NCI-H1105 (cell line): ENCODE measurements at places on chromosomes 4 and X.

GRCh38 chrX:18873189-18873791 lies 110.6 kb downstream of the PHKA2 start:
- no peak for DNase-seq

GRCh38 chr4:186726426-186727168 lies 2.9 kb upstream of the FAT1 start:
- DNase-seq = peak; percentile 56

DNA sequence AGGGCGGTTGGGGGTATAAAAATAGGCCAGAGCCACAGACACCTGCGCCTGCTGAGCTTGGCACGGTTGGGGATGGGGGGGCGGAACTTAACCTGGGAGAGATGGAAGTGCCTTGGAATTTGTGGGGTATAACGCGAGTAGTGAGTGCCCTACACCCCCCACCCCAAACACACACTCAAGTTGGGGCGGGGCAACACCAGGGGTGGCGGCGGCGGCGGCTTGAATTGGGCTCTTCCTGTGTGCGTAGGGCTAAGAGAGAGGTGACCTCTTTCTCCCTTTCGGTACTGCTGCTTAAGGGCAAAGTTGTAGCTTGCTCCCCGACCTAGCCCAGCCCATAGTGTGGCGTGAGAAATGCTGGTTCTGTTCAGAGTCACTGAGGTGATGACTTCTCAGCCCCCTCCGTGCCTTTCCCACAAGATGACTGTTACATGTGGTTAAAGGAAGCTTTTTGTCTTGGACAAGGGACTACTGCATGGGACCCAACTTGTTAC lies 839 bp downstream of the STK26 start:
- DNase-seq = no peak

- no peak for DNase-seq
These were observed 40.4 kb upstream of the AFAP1 start for GRCh38 chr4:7980036-7980435.

GRCh38 chrX:123822965-123823364 lies 36.9 kb upstream of the XIAP start:
- no peak for DNase-seq

GRCh38 chrX:78687586-78687985 lies 28.5 kb upstream of the RTL3 start:
- DNase-seq = no peak

GRCh38 chr4:79325864-79326328 lies at the start of gene NAA11:
TSS of gene NAA11 (minus strand) at chr4:79326061. CDS start at chr4:79325877, 184 bp downstream.
- DNase-seq = no peak

GRCh38 chr4:8409264-8410065 lies 31.1 kb downstream of the ACOX3 start:
- DNase-seq = no peak

- no peak for DNase-seq
These were observed 19.5 kb downstream of the SMAD1 start for GRCh38 chr4:145501051-145501660.

DNA sequence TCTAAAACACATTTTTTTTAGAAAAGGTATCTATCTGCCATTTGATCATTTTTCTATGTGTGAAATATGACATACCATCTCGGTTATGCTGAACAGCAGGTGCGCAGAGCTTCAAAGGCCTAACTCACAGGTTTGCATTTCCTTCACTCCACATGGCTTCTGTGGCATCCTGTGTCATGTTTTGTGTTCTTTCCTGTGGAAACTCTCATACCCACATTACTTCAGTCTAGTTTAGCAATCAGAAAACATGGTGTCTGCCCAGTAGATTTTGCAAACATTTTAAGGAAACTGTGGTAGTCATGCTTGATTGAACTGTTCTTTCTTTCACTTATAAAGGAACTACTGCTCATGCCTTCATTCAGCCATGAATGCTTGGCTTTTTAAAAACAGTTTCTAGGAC lies 11.3 kb upstream of the ARAP2 start:
- DNase-seq = no peak

GRCh38 chrX:38768079-38768478 lies 33.2 kb upstream of the MID1IP1 start:
- peak; percentile 16 for DNase-seq

DNA sequence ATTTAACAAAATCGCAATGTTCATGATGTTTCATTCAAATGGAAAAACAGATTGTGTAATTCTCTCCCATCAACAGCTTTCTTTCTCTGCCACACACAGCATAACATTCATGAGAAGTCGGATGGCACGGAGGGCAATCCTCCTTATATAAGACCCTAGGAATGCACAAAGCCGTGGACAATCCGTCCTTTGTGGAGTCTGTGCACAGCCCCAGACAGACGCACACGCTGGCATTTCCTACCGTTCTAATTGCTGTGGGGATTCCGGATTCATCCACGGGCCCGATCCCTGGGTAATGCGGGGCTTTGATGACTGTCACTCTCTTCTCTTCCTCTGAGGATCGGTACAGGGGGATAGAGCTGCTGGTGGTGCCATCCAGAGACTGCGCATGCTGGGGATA lies 121.9 kb upstream of the PDLIM3 start:
- no peak for DNase-seq

- no peak for DNase-seq
These were observed 46.9 kb upstream of the TLL1 start for GRCh38 chr4:165826166-165826565.

- no peak for DNase-seq
These were observed 54.4 kb upstream of the HGFAC start for GRCh38 chr4:3387154-3387942.

DNA sequence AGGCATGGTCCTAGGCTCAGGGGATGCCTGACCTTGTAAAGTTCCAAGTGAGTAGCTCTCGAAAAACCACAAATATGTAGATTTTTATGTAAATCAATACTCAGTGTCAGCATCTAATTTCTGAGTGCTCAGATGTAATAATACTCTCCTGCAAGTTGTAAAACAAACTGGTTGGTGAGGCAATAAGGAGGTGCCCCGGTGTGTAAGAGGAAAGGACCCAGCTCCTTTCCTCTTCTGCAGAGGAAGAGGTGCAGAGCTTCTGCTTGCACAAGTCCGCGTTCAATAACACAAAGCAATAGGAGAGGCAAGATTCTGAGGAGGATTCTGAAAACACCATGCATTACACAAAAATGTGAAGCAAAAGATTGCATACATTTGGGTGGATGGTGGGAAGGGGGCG lies 43.6 kb upstream of the ENPP6 start:
- DNase-seq = no peak

GRCh38 chr4:152860046-152860445 lies 76.1 kb upstream of the FHDC1 start:
- no peak for DNase-seq

- peak; percentile 59 for DNase-seq
These were observed 653 bp downstream of the BEX1 start for GRCh38 chrX:103063191-103063845.

GRCh38 chr4:106301393-106302061 lies 14.5 kb downstream of the TBCK start:
- no peak for DNase-seq

DNA sequence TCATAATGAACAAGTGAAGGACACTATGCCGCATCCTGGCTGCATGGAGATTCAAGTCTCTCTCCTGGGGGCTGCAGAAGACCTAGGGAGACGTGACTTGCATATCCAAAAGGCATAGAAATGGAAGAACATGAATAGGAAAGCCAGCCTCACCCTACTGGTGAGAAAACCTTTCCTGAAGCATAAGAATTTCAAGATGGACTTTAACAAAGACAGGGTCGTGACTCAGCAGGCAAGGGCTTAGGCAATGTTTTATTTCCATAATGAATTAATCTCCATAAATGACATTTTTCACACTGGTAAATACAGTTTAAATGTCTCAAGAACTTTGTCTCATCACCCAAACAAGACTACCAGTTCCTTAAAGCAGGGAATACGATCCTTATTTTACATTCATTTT lies 78.9 kb downstream of the RFC1 start:
- DNase-seq = no peak

GRCh38 chr4:165016971-165017370 lies 14.8 kb upstream of the TRIM60 start:
- DNase-seq = no peak

GRCh38 chr4:143458966-143459365 lies 54.5 kb upstream of the SMARCA5 start:
- DNase-seq = no peak

DNA sequence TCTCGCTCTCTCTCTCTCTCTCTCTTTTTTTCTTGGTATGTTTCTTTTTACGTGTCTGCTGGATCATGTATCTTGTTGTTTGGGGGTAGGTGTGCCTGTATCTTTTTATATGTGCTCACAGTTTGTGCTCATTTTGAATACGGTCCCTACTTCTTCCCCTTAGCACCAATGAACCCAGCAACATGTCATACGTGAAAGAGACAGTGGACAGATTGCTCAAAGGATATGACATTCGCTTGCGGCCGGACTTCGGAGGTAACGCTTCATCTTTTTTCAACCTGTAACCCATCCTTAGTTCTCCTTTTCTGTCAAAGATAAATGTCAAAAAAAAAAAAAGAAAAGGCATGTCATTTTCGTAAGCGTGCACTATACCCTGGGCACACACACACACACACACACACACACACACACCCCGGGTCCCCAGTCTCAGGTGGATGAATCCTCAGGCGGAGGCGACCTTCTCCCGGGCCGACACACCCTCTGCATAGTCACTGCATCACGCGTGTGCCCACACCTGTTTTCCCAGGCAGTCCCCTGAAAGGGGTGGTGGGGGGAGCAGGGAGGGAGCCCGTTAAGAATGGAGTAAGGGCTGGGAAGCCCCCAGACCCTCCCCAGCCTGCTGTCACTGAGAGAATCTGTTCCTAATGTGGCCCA lies 511 bp downstream of the GABRB1 start:
- DNase-seq = no peak

DNA sequence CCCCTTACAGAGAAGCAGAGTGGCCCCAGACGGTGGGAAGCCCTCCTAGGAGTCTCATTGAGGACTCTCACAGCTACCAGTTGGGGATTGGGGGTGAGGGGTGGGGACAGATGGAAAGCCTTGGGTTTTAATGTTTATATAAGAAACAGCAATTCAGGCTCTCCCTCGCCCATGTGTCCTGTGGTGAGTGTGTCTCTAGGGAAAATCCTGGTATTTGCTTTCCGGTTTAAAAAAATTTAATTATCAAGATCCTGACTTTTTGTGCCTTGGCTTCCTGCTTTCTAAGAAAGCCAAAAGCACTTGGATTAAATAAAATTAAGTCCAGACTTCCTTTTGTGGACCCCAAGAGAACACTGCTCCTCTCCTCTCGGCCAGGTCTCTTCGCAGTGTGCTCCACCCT lies 93.8 kb downstream of the SOWAHB start:
- no peak for DNase-seq

DNA sequence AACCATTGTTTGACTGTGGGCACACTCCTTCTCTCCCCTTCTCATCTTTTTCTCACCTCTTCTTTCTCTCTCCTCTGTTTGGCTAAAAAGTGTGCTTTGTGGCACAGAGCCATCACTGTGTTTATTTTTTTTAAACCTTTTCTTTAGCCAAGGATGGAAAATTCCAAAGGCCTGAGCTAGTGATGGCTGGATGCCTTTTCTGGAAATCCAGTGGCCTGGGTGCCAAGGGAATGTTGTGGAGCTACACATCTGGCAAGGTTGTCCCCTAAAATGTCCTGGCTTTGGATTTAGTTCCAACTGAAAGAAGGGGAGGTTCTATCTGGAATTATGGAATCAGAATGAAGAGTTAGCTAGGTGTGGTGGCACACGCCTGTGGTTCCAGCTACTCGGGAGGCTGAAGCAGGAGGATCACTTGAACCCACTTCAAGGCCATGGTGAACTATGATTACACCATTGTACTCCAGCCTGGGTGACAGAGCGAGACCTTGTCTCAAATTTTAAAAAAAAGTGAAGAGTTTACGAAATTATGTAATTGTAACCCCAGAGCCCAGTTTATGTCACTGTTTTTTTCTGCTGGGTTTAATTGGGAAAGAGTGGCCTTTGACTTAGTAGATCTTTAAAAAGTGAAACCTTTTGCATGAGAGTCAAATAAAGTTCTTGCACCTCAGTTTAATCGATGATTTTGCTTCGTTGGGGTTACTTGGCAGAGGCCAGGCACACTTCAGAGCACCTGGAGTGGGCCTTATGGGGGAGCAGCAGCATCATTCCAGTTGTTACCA lies 17.7 kb downstream of the DOCK11 start:
- no peak for DNase-seq

DNA sequence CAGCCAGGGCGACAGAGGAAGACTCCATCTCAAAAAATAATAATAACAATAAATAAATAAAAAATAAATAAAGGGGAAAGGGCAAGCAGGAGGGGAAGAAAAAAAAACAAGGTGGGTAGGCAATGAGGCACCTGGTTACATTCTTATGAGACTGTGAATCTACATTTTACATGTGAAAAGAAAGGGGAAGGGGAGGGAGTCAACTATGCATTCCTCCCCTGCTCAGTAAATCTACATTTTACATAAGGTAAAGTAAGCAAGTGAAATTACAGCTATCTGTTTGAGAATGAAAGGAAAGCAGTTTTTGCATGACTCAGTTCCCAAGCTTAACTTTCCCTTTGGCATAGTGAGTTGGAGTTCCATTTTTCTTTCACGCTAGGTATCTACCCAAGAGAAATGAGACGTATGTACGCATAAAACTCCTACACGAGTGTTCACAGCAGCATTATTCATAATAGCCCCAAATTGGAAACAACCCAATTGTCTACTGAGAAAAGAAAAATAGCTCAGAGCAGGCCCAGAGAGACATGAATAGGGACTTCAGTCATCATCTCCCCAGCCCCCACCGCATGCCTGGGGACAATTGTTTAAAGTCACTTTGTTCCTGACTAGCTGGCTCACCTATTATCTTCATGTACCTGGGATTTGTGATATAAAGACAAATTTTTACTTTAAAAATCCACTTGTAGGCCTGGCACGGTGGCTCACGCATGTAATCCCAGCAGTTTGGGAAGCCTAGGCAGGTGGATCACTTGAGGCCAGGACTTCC lies 52.4 kb downstream of the DDX3X start:
- no peak for DNase-seq

GRCh38 chr4:78543424-78544125 lies 8.0 kb upstream of the ANXA3 start:
- DNase-seq = no peak

DNA sequence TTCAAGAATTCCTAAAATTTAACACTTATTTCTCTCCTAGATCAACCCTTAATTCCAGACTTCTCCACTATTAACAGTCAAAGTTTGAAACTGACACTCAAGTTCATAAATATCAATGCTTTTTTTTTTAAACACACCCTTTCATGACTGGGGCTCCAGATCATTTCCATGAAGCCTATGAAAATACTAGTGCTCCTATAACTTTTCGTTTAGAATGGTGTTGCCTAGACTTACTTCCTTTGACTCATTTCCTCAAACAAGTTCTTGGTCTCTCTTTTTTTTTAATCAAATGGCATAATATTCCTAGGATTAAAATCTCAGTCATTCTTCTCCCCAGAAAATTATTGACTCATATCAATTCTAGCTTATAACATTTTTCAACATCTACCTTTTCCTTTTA lies 13.1 kb downstream of the ZMAT1 start:
- DNase-seq = no peak

DNA sequence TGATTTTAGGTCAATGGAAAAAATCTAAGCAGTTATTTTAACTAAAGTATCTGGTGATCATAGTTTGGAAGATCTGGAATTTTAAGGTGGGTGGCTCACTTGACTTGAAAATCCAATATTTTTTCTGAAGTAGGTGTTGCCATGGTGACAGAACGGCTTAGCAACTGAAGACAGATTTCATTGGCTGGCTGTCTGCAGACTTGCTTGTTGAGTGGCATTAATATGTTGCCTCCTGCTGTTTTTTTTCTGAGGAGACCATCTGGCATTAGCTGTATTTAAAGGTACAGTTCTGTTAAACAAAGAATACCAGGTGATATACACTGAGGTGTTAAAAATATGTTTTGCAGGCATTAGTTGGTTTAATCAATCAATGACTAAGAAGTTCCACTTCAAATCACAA lies 19.8 kb downstream of the CPE start:
- DNase-seq = peak; percentile 90
